Retina (tissue), 1 donor: ENCODE measurements at places on chromosomes 4 and X.

- peak; percentile 6 for DNase-seq
Observed at GRCh38 chrX:124274438-124275181, 57.9 kb upstream of the TEX13D start.

DNA sequence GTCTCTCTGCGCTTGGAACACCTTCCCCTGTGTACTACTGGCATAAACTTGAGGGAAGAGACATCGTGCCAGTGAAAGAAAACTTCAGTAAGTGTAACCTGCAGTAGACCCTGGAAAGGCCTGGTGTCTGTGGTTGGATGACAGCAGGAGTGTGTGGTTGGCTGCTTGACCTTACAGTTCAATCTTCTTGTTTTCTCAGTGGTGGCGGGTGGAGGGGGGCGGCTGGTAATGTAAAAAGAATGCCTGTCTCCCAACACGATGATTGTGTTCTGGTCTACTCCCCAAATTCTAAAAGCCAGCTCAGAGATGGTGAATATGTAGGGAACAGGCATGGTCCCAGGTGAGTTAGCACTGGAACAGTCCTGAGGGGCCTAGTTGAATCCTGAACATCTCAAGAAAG, 18.6 kb downstream of the PSMD10 start:
- no peak for DNase-seq

DNA sequence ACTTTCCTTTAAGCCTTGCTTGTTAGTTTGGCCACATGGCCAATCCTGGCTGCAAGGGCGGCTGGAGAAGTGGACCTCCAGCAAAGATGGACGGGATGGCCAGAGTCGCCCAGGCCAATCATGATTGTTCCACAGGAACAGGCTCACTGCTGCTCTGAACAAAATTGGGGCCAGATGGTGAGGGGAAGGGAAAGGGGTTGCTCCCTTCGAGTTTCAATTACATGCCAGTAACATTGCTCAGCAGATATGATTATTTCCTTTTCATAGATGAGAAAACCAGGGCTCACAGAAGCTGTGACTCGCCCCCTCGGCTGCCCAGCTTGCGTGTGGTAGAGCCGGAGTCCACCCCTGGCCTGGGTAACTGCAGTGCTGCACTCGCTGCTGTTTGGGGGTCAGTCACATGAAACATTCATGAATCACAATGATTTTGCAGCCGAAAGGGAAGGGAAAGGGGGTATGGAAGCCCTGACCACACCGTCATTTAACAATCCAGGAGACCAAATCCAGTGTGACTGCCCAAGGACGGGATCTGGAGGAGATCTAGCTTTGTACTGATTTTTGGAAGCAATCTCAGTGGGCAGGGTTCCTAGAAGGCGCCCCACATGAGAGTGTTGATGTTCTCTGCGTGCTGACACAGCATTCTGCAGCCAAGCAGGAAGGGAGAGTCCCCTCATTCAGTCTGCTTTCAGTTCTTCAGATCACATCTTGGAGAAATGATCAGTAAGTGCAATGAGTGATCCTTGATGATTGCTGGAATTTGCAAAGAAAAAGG, 77.3 kb upstream of the MSX1 start:
- no peak for DNase-seq

DNA sequence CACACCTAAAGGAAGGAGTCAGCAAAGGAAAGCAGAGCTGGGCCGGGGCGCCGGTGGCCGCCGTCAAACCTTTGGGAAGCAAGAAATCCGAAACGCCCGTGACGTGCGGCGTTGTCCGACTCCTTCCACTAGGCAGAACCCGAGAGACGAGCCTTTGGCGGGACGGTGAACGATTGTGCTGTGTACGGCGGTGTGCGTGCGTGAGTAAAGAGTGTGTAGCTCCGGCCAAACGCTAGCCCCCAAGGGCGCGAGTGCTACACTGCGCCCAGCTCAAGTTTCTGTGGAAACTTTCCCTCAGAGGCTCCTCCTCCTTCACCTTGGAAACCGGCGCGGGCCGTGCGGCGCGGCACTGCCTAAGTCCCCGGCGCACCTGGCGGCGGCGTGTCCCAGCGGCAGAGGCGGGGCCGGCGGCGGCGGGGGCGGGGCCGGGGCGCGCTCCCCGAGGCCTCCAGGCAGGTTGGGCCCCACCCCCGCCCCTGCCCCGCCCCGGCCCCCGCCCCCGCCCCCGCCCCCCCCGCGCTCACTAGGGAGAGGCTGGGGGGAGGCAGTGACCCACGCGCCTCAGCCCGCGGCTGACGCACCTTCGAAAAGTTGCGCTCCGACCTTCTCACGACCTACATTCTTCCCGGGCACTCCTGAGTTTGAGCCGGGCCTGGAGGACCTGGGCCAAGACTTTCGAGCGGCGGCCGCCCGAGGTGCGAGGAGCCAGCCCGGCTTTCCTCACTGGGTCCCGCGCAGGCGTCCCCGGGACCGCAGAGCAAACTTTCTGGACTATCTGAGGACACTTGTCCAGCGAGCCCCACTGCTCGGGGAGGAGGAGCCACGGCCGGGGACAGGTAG, at the start of gene FHIP1A:
Gene FHIP1A, plus strand, starts transcription at position 547 of the 840 bp plus-strand sequence. CDS start 157,084 bp downstream, outside the sequence.
- peak; percentile 82 for DNase-seq

- no peak for DNase-seq
Observed at GRCh38 chr4:11259837-11260236, 168.9 kb downstream of the HS3ST1 start.

DNA sequence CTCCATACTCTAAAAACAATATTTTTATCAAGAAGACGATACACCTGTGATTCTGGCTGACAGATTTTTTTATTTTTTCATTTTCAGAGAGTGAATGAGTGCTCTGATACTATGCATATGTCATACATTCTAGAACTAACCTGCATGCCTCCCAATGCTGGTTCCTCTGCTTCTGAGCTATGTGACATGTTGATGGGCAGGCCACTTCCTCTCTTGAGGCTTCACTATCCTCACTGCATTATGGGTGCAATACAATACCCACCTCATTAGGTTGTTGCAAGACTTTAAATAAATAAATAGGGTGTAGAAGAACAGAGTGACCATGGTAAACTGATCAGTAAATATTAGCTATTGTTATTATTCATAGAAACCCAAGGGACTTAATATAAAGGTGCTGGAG, 408.3 kb downstream of the HNRNPD start:
- no peak for DNase-seq

- no peak for DNase-seq
Observed at GRCh38 chr4:108965016-108965415, 202.2 kb upstream of the ETNPPL start.

DNA sequence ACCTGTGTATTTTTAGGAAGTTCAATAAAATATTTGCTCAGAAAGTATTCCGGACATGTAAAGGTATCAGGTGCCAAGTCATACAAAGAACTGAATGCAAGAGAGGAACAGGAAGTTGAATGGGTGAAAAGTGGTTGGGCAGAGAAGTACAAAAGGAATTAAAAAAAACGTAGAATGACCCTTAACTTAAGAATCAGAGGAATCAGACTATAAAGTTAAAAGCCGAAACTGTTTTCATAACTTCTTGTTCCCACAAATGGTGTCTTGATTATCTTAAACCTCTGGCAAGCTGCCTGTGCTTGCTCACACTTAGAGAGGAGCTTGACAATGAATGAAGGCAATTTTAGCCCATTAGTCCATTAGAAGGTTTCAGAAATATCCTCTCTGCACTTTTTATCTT, 81.6 kb upstream of the HHIP start:
- no peak for DNase-seq

DNA sequence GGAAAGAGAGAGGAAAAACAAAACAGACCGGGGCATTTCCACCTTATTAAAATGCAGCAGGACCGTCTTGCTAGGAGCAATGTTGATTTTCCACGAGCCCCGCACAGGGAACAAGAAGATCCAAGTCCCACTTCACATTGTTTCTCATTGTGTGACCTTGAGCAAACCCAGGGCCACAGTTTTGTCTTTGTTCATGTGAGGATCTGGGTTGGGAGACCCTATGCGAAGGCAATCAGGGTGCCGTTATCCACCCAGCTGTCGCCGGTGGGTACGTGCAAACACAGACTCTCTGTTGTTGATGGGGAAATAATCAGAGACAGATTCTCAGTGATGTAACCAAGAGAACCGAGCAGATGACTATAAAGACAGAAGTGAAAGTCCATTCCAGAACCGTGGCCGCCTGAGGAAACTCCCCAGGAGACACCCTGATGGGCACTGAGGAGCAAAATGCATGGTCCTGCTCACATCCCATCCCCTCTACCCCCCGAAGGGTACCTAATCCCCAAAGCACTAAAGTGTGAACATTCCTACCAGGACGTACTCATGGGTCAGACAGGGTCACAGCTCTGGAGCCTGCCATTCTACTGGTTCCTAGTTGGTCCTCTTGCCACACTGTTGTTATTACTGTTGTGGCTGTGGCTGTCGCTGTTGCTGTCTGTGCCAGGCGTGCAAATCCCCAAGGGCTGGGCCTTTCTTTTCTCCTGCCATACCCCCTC, 102.7 kb upstream of the RBPJ start:
- peak; percentile 20 for DNase-seq

GRCh38 chrX:100643212-100643611, 787 bp upstream of the SRPX2 start:
- DNase-seq, result no peak

GRCh38 chrX:81708487-81708886, 506.6 kb downstream of the SH3BGRL start:
- DNase-seq, result no peak

GRCh38 chrX:106921637-106922036, 1.4 kb downstream of the CLDN2 start:
- no peak for DNase-seq

GRCh38 chr4:174373821-174374220, 90.1 kb downstream of the CEP44 start:
- no peak for DNase-seq

DNA sequence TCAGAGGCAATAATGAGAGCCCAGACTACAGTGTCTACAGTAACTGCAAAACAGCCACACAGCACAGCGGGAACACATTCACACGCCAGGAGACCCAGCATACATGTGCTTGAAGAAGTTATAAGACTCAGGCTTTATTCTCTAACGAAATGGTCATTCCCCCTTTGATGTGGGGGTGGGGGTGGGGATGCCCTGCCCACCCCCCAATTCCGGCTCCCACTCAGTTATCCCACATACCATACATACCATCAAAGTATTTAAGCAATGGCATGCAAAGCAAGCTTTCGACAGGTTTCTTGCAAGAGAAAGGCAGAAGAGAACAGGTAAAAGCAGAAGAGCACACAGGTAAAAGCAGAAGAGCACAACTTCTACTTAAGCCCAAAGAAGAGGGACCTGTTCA, 3.6 kb downstream of the MECP2 start:
- DNase-seq, result no peak

DNA sequence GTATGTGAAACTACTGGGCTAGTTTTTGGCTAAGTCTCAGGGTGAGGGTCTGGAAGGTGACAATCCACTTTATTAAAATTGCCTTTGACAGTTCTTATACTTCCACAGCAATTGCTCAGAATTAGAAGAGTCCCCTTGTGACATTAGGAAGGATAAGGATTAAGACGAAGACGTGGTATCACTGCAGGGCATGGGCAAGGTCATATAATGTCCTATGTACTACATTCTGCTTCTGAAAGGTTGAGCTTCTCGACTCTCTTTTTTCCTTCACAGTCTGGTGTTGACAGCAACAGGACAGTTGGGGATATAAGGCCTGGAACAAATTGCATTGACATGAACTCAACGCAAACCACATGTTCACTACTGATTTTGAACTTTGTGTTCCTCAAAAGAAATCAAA, 40.9 kb upstream of the PRDM5 start:
- DNase-seq, result no peak
